ENCODE measurements at places on chromosomes 2 and 18.

- no peak for DNase-seq
These were observed 220.3 kb upstream of the SKOR2 start for GRCh38 chr18:47471784-47472183.

DNA sequence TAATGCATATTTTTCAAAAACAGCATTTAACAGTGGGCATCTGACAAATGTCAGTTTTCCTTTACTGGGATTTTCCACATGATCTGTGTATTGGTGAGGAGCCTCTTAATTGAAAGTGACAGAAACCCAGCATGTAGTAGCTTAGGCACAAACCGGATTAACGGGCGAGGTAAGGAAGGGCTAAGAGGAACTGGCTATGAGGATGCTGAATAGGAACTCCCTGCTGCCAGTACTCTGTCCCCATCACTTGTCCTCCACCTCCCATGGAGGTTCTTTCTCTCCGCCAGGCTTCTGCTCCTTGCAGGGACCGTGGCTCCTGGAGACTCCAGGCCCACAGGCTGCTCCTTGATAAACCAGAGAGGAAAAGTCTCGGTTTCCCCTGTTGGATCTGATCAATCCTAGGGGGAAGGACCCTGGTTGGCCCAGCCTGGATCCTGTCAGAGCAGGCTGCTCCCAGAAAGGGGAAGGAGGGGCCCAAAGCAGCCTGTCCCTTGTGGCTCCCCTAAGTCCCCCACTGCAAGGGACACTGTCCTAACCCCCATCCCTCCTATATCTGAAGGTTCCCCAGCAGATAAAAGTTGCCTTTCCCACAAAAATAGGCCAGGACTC is 10.3 kb downstream of the TEX44 start:
- no peak for DNase-seq

DNA sequence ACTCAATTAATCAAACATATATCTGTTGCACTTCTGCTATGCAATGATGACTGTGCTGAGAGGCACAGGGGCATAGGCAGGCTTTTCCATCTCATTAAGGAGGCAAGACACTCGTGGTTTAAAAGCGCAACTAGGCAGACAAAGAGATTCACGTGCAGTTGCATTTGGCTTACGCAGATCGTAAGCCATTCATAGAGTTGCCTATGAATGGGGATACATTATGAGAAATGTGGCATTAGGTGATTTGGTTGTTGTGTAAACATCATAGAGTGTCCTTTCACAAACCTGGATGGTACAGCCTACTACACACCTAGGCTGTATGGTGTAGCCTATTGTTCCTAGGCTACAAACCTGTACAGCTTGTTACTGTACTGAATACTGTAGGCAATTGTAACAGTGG is 284.7 kb downstream of the DCC start:
- no peak for DNase-seq

DNA sequence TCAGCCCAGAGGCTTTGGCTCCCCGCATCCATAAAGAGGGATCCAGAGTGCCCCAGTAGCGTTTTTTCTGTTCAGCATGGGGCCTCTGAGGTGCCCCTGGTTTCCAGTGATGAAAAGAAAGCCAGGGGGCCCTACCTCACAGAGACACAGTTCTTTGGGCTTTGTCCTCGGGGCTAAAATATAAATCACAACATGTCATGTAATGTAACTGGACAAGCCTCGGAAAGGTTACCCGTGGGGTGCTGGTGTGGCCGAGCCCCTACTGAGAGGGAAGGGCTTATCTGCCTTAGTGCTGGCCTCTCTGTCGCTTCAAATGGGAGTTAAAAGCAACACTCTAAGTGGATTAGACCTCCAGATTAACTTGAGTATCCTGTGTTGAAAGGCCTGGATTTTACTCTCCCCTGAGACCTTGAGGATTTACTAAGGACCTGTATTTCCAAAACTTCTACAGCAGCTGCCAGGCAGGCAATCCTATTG is 251.6 kb upstream of the APCDD1 start:
- no peak for DNase-seq

DNA sequence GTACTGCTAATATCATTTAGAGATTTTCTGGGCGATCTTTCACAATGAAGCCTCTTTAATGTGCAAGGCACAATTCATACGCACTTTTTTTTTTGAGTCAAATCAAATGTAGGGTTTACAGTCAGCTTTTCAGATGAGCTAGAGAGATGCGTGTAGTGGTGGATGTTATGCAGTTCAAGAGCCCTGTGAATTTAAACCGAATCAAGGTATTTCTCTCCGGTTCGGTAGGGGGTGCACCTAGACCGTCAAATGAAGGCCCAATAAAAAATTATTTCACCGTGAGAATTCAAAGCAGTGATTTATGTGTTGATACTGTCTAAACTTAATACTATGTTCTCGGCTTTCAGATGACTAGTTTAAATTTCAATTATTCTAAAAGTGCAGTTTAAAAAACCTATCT is 1.1 kb downstream of the PTH2R start:
- peak; percentile 25 for DNase-seq

DNA sequence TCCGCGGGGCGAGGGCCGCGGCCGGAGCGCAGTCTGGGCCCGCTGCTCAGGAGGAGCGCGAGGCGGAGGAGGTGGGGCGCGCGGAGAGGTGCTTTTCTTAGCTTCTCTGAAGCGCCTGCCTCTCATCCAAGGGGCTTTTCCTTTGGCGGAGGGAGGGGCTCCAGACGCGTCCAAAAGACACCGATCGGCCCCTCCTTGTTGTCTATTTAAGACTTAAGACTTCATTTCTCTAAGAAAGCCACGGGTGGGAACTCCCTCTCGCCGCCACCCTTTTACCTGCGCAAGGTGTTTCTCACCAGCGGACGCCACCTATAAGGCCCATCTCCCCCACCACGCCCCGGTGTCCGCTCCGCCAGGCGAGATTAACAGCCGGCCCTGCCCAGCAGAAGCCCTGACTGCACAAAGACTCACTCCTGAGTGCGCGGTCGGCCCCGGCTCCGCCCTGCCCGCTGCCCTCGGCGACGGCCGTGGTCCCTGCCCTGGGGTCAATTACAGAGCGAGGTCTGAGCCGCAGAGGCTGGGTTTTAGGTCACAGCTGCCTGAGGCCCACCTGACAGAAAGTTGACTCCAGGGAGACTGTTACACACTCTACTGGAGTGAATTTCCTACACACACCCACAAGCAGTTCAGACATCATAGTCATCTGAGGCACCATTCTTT is at the start of gene DSC2:
Gene DSC2 (minus strand): TSS at position 397 of the 660 bp plus-strand sequence. CDS start 450 bp downstream, outside the sequence.
- DNase-seq: peak; percentile 17

GRCh38 chr2:36468463-36469105 is 113.0 kb downstream of the CRIM1 start:
- no peak for DNase-seq

GRCh38 chr2:157427003-157427921 is 16.6 kb downstream of the CYTIP start:
- DNase-seq: no peak

GRCh38 chr18:51654488-51655326 is 457.2 kb upstream of the MEX3C start:
- no peak for DNase-seq

- peak; percentile 65 for DNase-seq
These were observed 37.5 kb upstream of the SERPINB2 start for GRCh38 chr18:63850020-63850419.

DNA sequence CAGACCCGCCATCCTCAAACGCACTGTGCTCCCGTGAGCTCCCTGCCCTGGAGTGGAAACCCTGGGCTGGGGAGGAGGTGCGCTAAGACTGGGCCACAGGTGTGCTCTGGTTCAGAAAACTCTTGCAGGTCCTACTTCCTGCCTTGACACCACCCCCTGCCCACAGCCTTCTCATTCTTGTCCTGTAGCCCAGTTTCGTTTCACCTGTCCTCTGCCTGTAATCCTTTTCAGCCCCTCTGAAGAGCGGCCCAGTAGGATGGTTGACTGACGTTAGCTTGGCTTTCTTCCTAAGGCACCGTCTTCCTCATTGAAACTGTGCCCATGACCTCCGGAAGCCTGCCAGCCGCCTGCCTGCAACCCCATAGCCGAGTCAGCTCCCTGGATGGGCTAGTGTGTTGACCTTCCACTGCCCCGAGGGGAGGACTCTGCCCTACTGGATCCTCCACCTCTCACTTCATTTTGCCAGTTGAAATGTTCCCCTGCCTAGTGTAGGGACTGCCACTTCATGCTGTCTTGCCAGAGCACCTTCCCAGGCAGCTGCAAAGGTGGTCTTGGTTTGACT is 116.9 kb downstream of the AGAP1 start:
- DNase-seq: peak; percentile 18

GRCh38 chr18:58632552-58632951 is 3.7 kb upstream of the ALPK2 start:
- no peak for DNase-seq

GRCh38 chr2:206982360-206982955 is 43.1 kb downstream of the CPO start:
- DNase-seq: no peak

DNA sequence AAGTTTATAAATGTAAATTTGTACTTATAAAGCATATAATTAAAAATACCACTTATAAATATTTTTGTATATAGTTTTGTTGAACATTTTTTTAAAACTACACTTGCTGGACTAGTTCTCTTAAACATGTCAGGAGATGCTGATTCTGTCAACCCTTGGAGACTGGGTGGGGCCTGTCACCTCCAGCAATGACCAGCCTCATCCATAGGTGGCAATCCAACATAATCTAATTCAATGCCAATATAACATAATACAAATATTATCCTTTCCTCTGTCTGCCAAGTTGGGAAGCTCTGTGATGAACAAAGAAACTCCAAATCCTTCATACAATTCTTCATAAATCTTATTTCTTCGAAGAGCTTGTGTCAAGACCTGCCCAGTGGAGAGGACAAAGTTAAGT is 140.4 kb downstream of the RBMS1 start:
- DNase-seq: peak; percentile 44

DNA sequence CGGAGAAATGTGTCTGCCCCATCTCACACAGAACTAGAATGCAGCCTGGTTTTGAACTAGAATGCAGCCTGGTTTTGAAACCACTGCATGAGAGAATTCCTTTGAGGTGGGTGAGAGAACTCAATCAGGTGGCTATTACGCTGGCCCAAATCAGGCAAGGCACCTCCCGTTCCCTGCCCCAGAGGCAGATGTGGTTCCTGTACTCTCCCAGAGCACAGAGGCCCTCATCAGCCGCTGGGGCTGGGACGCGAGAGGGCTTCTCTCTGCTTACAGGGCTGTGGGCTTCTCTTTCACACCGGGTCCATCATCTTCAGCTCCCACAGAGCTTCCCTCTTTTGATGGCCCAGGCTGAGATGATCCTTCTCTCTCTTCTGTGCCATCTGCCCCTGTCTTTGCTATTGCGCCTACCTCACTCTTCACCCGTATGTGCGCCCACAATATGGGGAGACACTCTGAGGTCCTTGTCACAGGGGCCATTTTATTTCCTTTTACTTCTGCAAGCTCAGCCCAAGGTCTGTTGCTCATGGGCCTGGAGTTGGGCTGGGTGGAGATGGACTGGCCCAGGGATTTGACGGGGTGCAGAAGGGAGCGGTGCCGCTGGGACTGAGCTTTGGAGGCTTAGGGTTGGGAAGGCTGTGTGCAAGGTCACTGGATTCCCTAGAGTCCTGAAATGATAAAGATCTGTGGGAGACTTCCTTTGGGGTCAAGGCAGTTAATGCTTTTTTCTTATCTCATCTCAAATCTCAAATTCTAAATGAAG is 84.4 kb upstream of the HS6ST1 start:
- DNase-seq: no peak

- peak; percentile 13 for DNase-seq
These were observed 594.6 kb downstream of the ADCYAP1 start for GRCh38 chr18:1499265-1499664.

DNA sequence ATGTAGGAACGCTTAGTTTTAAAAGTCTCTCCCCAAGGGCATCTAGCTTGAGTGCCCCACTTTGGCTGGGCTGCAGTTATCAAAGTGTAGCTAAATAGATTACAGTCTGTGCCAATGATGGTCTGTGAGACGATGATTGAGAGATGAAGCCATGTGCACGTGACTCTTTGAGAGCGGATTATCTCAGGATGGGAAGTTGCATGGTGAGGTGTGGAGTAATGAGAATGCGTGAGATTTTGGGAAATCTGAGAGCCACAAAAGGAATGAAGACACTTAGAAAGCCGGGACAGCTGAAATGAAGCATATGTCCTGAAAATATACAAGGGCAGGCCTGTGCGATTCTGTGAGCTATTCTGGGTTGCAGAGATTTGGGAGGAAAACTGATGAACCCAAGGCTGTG is 370.0 kb downstream of the TGIF1 start:
- no peak for DNase-seq

DNA sequence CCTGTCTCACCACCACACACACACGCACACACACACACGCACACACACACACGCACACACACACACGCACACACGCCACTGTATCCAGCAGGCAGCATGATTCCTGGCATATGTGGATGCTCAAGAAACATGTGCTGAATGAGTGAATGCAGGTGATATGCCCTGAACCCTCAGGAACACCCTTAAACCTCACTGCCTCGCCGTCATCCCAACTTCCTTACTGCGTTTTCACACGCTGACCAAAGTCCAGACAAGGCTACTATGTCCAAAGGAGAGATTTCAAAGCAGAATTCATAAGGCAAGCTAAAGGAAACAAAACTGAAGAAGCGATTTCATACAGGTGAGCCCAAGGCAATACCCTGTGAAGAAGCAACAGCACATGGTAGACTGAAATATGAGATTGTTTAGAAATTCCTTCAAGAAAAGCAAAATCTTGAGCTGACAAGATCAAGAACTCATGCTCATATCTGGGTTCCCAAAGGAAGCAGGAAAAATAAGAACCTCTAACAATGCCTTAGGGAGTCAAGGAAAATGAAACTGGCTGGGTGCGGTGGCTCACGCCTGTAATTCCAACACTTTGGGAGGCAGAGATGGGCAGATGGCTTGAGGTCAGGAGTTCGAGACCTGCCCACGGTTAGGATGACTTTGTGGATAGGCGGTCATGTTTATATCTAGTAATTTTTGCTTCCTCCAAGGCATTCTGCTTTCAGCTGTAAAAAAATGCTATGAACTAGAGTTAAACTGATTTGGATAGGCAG is 69.1 kb downstream of the TNFRSF11A start:
- no peak for DNase-seq

DNA sequence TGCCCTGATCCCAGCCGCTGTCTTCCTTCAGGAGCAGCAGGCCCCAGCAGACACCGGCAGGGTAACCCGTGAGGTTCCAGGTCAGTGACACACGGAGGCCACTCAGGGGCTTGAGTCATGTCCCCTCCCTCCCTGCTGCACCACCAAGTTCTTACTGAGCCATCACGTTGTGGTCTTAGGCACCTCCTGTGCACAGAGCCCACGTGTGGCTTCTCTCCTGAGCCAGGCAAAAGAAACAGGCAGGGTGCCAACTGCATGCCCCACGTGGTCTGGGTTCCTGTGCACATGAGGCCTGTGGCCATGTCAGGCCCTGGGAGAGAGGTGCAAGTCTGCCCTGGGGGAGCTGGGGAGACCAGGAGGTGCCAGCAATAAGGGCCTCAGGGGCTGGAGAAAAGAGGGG is 264.8 kb downstream of the KLHL29 start:
- peak; percentile 4 for DNase-seq
